ENCODE measurements at places on chromosomes 12 and 14.

GRCh38 chr14:30500222-30500621 is 58.7 kb upstream of the G2E3 start:
- no peak for DNase-seq

GRCh38 chr12:88572781-88573549 is 7.3 kb downstream of the KITLG start:
- no peak for DNase-seq

DNA sequence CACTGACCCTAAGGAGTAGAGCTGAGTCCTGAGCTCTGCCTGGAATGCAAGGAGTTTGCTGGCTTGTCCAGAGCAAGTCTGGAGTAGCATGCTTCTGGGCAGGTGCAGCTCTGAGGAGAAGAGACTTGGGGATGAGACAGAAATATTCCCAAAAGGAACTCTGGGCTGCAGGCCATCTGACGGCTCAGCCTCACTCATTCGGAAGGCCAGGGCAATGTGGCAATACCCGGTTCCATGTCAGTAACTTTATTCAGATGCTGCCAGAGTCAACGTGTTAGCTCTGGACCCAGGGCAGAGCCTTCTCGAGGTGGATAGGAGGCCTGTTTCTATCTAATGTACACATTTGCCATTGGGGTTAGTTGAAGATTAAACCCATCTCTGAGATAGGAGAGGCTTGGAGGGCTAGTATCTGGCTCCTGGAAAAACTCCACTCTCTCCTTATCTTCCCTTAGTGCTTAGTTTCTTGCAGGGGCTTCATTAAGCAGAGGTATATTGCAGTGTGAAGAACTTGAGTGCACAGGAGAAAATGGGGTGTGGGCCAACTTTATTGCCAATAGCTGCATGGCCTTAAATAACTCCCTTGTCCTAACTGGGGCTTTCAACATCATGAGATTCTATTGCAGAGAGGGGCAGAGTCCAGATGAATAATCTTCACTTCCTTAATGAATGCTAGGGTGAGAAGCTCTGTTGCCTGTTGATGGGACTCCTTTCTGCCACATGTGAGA is 65.6 kb downstream of the NTF3 start:
- DNase-seq, result no peak

DNA sequence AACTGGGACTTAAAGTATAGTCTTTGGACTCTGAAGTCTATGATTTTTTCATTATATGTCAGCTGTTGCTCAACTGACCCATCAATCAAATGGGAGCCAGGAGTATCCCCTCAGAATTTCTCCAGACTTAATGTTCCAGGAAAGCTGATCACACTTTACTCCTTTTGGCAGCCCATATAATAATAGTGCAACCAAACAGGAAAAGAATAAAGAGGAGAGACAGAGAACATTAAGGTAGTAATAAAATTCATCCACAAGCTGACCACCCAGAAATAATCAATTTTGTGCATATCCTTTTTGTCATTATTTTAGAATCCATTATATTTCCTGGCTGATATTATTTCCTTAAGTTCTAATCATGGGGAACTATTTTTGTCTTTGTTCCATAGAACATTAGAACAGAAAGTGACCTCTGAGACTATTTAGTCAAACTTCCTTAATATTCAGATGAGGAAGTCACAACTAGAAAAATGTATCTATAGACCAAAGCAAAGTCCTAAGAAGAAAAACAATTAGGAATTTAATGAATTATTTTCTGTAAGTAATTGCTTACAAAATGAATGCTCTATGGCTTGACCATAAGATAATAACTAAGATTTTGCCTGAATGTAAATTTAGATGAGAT is 238.1 kb upstream of the SEL1L start:
- no peak for DNase-seq
